MM.1S (cell line): ENCODE measurements at places on chromosomes 6 and 20.
A peak's percentile ranks its signal among the peaks of the same experiment; 100 is the strongest.

DNA sequence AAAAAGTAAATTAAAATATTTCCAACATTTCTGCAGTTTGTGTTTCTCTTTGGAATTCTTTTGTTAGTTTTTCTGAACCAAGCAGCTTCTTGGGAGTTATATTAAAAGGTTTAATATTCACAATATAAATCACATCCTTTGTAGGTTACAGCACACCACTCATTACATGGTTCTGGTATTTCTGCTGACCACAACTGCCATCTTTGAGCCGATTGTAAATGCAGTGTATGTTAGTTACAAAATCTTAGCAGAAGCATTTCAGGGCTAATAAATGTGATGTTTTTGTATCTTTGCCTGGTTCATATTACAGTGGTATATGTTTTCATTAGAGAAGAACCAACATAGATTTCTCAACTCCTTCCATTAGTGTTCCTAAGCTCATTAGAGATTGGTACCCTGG lies 19.1 kb upstream of the TSHZ2 start:
- no peak for DNase-seq

GRCh38 chr20:20241976-20242375 lies 125.9 kb upstream of the INSM1 start:
- no peak for DNase-seq

DNA sequence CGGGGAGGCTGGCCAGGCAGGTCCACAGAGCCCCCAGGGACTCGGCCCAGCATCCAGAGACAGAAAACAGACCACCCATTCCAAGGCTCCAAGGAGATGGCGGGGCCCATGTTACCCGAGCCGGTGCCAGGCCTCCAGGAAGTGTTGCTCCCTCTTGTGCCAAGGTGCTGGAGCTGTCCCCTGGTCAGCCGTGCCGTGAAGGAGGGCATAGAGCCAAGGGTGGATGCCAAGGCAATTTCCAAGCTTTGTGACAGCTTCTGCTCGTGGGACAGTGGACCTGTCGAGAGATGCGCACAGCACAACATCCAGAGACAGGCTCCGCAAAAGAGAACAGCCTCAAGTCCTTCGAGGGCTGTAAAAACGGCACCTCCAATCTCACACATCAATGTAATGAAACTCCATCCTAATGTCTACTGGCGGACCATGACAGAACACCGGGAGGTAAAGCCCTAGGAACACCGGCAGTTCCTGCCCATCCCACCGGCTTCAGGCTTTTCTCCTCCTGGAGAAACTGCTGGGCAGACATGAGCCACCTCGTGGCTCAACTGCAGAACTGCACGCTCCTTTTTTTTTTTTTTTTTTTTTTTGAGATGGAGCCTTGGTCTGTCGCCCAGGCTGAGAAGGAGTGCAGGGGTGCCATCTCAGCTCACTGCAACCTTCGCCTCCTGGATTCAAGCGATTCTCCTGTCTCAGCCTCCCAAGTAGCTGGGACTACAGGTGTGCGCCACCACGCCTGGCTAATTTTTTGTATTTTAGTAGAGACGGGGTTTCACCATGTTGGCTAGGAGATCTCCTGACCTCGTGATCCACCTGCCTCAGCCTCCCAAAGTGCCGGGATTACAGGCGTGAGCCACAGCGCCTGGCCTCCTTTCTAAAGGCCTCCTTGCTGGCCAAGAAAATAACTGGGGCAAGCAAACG lies 30.9 kb upstream of the AVP start:
- DNase-seq, result peak; percentile 38

DNA sequence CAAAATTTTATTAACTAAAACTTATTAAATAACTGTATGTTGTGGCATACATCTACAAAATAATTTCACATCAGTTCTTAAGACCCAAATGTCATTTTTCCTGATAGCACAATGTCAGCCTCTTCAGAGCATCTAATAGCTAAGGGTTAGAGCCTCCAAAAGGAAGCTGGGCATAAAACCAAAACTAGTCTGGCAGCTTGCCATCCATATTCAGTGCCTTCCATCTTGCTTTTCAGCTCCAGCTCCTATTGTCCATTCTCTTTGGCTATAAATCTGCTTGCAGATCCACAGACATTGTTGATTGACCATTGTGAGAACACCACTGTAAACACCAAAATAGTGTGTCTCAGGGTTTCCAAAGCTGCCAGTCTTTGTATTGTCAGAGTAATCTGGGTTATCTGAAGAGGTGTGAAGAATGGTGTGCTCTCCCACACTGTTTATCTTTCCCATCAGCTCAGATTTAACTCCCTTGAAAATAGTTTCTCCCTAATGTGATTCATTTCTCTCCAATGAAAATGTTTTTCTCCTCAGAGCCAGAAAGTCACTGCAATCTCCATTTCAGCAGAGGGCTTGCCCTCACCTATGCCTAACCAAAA lies 154.8 kb upstream of the KCNQ5 start:
- no peak for DNase-seq

- DNase-seq, result no peak
Observed at GRCh38 chr6:96249755-96250154, 234.0 kb downstream of the FUT9 start.

DNA sequence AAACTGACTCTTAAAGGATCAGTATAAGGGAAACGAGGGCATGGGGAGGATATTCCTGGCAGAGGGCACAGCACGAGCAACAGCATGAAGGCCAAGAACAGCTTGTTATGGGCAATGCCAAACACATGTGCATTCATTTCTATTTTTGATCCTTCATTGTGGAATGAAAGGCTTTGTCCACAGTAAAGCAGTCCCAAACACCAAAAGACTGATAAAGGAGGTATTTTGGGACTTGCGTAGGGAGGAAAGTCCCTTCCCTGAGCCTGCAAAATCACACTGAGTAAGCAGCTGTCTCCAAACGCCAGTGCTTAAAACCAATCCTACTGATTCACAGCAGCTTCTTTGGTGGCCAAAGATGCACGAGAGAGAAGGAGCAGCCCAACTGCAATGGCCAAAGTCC lies 138.2 kb downstream of the UNC5CL start:
- no peak for DNase-seq

GRCh38 chr20:62156592-62157386 lies 13.2 kb downstream of the SS18L1 start:
- DNase-seq, result peak; percentile 26

DNA sequence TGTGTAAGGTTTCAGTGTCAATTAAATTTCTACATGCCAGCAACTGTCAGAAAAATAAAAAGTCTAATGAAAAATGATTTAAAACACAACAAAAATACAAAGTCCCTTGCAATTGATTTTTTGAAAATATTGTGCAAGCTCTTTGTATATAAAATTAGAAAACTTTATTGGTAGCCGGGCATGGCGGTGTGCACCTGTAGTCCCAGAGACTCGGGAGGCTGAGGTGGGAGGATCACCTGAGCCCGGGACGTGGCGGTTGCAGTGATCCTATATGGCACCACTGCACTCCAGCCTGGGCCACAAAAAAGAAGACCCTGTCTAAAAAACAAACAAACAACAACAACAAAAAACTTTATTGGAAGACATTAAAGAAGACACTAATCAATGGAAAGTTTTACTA lies 6.0 kb upstream of the OVOL2 start:
- DNase-seq, result no peak

DNA sequence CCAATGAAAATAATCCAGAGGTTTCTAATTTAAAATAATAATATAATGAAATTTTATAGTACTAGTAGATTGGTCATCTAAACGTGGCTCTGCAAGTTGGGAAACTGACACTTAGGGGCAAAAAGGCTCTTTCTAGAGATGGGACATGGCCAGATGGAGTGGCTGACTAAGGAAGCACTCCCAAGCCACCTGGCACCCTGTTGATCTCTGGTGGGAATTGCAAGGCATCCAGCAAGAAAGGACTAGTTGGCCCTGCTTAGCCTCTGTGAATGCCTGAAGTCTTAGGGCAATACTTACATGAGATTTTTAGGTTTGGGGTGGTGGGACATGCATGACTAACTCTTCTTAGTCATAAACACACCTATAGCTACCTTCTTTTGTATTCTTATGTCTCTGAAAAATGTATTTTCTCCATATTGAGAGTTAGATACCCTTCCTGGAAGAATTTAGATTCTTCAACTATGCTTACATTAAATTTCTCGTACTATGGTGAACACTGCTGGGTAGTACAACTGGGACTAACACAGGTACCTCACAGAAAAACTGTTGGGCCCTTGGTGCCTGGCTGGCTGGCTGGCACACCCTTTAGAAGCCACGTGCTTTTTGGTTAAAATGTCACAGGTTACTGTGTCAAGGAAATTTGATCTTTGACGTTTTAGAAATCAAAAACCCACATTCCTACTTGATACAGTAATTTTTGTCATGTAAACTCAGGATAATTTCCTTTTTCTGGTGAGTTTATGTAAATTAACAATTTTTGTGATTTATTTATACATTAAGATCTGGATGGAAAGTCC lies 25.0 kb upstream of the SH3BGRL2 start:
- no peak for DNase-seq

DNA sequence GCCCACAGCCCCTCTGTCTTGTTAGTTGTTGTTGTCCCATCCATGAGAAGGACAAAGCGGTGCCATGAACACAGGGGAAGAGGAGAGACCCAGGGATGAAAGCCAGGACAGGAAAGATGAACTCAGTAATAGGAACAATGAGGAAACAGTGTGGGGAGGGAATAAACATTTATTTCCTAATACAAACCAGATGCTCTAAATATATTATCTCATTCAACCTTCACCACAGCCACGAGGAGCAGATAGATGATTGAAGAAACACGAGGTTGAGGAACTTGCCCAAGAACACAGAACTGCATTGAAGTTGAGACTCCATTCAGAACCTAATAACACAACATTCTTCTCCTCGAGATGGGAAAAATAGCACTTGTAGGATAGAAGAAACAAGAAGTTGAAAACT lies 53.0 kb upstream of the AIG1 start:
- no peak for DNase-seq

DNA sequence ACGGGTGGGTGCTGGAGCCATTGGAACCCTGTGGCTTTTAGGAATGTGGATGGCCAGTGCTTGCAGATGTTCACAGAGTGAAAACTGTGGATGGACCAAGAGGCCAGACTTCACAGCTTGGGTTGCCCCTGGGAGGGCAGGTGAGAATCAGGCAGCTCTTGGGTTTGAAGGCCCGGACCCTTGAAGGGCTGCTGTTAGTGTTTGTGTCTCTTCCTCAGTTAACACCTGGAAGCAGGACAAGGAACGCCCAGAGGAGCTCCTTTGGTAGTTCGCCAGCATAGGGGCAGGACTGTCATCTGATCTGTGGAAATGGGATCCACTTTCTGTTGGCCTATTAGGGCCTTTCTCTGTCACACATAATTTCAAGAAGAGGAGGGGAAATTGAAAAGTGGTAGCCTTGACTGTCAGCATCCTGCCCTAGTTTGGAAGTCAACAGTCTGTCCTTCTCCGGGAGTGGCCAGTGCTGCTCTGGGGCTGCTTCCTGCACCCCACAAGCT lies 43.6 kb downstream of the RIOK1 start:
- no peak for DNase-seq

DNA sequence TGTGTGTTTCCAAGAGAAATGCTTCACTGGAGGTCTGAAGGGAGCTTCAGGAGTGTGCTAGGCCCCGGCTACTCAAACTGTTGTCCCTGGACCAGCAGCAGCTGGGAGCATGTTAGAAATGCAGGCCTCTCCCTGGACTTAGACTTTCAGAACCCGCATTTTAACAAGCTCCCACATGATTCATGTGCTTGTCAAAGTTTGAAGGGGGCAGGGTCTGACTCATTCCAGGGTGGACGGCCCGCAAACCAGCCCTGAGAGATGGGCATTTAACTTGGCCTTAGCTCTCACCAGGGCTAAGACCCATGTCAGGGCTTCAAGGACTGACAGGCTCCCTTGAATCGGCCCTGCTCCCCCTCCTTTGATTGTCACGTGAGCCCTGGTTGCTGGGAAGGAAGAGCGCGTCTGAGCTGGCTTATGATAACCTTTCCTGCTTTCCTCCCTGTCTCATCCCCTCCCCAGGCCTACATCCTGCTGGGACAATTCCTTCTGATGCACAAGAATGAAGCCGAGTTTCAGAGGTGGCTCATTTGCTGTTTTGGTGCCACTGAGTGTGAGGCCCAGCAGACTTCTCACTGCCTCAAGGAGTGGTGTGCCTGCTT lies 35.5 kb downstream of the BANF2 start:
- DNase-seq, result no peak

DNA sequence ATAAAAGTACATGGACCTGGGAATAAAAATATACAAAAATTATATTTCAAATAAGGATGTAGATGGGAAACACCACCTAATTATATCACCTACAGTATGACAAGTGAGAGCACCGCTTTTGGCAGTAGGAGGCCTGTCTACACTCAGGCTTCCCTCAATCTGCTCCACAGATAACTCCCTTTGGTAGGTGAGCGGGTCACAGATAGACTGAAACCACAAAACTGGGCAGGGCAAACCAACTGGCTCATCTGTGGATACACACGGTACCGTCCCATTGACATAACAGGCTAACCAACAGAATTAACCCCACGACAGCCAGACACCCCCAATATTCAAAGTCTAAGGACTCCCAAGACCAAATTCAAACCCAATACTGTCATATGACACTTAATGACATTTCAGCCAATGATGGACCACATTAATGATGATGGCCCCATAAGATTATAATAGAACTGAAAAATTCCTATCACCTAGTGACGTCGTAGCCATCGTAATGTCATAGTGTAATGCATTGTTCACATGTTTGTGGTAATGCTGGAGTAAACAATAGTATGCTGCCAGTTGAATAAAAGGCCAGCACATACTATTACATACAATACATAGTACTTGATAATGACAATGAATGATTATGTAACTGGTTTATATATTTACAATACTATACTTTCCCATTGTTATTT lies 109.7 kb downstream of the MBOAT1 start:
- no peak for DNase-seq

GRCh38 chr6:15044948-15045347 lies 200.9 kb upstream of the JARID2 start:
- DNase-seq, result no peak

GRCh38 chr6:122472022-122472340 lies 374 bp upstream of the SERINC1 start:
- no peak for DNase-seq

- DNase-seq, result no peak
Observed at GRCh38 chr6:111805511-111806164, 67.6 kb downstream of the FYN start.

DNA sequence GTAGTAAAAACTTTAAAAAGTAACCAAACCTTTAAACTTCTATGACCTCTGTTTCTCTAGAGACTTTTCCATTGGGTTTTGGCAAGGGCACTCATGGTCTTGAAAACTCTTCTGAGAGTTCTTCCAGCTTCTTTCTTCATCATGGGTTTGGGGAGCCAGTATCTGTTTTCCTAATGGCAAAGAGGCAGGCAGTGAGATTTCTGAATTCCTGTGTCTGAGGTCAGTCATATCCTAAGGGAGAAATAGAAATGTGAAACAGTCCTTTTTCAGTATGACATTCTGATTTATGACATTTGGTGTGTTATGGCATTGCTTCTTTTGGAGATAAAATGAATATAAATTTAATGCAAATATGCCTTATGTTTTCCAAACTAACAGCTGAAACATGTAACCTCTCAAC lies 518.5 kb upstream of the MARCKS start:
- DNase-seq, result no peak

- DNase-seq, result no peak
Observed at GRCh38 chr20:44942264-44942973, 17.8 kb downstream of the TOMM34 start.
